ENCODE measurements at places on chromosomes 4 and X.

DNA sequence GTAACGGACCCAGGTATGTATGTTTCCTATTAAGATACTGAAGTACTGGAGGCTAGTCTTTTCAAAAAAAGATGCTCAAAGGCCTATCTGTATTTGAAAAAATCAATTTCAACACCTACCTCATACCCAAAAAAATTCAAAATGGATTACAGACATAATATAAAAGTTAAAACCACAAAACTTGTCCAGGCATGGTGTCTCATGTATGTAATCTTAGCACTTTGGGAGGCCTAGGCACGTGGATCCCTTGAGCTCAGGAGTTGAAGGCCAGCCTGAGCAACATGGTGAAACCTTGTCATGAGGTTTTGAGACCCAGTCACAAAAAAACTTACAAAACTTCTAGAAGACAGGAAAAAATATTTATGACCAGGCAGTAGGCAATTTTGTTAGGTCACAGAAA lies 16.7 kb downstream of the RBMX start:
- DNase-seq, result no peak

- DNase-seq, result no peak
These were observed 19.3 kb downstream of the SLC25A53 start for GRCh38 chrX:104137496-104137895.

GRCh38 chr4:154739111-154739510 lies 4.7 kb upstream of the LRAT start:
- no peak for DNase-seq

DNA sequence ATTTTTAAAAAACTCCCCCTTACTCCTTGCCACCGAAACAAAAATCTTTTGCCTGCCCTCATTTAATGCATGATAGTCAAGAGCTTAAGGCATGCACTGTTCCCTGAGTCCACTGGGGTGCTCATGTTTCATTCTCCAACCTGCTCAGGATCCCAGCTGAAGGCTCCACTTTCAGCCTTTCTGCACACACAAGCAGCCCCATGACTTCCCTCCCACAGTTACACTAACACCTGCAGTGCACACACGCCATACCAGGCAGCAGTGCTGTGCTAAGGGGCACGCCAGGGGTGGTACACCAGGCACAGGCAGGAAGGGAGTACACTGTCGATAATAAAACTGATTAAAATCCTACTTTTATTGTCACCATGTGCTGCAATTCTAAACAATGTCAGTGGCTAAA lies 385.2 kb downstream of the BMPR1B start:
- DNase-seq, result no peak

DNA sequence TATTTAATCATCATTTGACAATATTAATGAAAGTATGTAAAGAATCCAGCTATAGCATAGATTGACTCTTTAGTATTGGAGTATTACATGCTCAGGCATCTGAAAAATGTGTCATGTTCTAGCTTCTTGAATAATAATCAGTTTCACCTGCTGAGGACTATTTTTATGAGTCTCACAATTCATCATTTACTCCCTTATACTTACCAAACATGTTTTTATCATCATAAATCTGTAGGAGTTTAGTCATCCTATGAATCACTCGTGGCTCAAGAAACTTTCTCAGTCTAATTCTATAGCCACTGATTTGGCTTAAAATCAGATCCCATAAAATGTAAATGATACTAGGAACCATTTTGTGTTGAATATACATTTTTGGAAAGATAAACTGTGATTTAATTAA lies 1616.1 kb downstream of the C4orf33 start:
- peak; percentile 29 for DNase-seq

- DNase-seq, result peak; percentile 92
These were observed 57.1 kb upstream of the EFHC2 start for GRCh38 chrX:44400588-44400987.

GRCh38 chr4:25970691-25971432 lies 56.8 kb downstream of the SMIM20 start:
- peak; percentile 43 for DNase-seq

GRCh38 chr4:174764105-174764729 lies 64.8 kb downstream of the GLRA3 start:
- peak; percentile 16 for DNase-seq

GRCh38 chr4:55393461-55394320 lies 2.1 kb upstream of the TMEM165 start:
- no peak for DNase-seq

DNA sequence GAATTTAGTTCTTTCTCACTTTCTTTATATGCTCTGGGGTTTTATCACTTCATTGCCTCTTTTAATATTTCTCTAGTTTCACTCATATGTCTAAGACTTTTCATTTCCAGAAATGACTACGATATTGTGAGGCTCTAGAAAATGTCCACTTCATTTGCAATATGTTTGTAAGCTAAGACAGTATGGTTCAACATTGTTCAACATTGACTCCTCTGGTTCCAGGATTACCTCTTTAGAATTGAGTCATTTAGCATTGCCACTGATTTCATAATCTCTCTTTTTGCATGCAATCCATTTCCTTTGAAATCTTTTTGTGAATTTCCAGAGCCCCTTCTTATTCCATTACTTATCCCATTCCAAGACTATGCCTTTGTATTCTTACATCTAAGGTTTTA lies 32.3 kb downstream of the BBS12 start:
- DNase-seq, result peak; percentile 80
